Activated T-helper 2 cell treated with anti-CD3 and anti-CD28 coated beads, Interferon-gamma antibody, Interleukin-2, Interleukin-4, amounts not matched to agents 10 μg/mL and 5 μg/mL and 100 μg/mL, durations not matched to agents 14 hours and 24 hours and 36 hours (primary cell): ENCODE measurements at places on chromosomes 1 and 21.

- no peak for DNase-seq
Observed at GRCh38 chr1:10060311-10061100, 27.7 kb downstream of the UBE4B start.

- DNase-seq, result no peak
Observed at GRCh38 chr1:24349891-24350290, 30.7 kb downstream of the GRHL3 start.

GRCh38 chr1:172540635-172541034 is 7.7 kb downstream of the SUCO start:
- no peak for DNase-seq

DNA sequence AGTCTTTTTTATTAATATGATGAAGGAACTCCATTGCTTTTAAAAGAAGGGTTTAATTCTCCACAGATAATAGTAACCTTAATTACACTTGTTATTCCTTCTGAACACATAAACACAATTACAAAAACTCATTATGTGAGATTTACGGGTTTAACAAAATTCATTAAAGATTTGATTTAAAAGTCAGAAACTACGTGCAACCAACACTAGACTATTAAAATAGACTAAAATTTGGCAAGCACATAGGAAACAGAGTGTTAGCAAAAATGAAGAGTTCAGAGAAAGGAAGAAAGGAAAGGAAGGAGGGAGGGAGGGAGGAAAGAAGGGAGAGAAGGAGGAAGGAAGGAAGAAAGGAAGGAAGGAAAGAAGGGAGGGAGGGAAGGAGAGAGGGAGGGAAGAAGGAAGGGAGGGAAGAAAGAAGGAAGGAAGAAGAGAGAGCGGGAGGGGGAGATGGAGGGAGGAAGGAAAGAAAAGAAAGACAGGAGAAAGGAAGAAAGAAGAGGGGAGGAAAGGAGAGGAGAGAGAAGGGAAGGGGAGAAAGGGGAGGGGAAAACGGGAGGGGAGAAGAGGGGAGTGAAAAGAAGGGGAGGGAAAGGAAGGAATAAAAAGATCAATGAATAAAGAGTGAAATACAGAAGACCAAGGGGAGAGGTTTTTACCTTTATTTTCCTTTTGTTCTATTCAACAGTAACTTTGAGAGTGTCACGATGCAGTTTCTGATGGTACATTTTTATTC is 123.4 kb upstream of the LYPLAL1 start:
- no peak for DNase-seq

DNA sequence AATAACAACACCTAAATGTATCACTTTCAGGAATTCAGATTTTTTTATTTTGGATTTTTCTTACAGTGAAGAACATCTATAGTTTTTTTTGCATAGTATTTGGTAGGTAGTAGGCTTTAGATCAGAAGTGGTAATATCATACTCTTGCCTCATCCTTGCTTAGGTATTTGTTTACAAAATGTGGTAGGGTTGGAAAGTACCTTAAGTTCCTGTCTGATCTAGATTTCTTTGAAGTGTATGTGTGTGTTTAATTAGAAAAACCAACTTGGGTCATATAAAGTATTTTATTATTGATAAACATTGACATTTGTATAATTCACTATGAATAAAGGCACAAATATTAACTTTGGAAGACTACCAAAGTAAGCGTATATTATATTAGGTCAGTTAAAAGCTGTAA is 85.3 kb upstream of the GPR88 start:
- no peak for DNase-seq

DNA sequence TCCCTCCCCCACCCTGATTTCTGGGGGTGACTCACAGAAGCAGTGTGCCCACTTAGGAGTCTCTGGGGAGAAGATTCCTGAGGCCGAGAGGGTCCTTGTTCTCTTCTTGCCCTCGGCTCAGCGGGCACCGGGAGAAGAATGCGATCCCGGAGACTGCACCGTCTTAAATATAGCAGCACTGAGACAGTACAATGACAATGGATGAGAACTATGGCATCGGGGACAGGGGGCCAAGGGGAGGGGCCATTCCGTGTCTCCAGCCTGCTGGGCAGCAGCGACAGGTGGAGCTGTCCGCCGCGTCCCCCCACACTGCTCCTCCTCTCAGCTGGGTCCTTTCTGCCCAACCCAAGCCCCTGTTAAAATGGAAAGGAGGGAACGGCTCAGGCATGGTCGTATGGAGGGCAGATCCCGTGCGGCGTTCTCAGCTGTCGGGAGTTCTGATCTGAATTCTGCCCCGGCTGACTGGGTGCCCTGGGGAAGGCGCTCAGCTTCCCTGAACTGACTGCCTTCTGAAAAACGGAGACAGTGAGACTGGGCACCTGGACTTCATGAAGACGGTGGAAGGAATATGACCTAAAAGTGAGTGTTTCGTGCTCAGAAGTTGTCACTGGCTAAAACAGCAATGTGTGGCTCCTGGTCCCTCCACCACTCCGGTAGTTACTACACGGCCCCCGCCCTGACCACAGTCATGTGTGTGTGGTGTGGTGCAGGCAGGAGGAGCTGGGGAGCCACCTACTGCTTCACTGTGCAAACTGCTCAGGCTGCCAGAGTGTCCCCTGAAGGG is at the start of gene MYOM3:
Gene MYOM3 (minus strand): TSS at position 140 of the 784 bp plus-strand sequence. CDS start 3,499 bp downstream, outside the sequence.
- peak; percentile 45 for DNase-seq

- DNase-seq, result peak; percentile 30
Observed at GRCh38 chr1:21818656-21819055, 6.6 kb downstream of the LDLRAD2 start.

GRCh38 chr1:205588636-205589035 is 43.2 kb downstream of the ELK4 start:
- no peak for DNase-seq

GRCh38 chr1:21801100-21801499 is 11.0 kb upstream of the LDLRAD2 start:
- DNase-seq, result no peak

DNA sequence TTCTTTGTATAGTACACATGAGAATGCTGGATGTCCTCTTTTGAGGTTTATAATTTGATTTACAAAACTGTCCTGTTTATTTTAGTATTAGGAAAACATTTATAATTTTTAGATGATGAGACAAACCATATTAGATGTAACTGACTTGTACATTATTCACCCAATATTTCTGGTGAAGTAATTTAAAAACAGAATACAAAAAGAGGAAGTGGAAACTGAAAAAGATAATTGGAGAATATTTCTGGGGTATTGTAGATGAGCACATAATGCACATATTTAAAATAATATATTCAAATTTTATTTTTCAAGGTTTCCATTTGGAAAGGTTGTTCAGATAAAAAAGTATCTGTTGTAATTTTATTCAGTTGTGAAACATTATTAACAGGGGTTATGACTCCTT is 40.7 kb downstream of the XPR1 start:
- DNase-seq, result no peak

GRCh38 chr1:226563666-226564065 is 15.1 kb downstream of the STUM start:
- no peak for DNase-seq

- no peak for DNase-seq
Observed at GRCh38 chr1:220457957-220458609, 69.9 kb upstream of the MARK1 start.

DNA sequence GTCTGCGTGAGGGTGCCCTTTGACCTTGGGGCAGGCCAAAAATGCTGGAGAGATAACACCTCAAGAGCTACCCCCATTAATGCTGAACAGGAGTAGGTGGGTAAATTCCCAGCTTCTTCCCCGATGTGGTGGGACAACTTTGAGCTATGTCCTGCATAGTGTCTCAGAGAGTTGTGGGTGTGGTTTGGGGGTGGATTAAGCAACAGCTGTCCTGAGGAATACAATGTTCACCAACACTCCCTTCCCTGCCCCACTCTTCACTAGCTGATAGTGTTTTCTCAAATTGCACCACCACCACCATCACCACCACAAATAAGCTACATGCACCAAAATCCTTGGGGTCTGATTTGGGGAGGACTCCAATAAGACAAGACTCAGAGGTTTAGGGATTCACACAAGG is 258.4 kb downstream of the HLX start:
- no peak for DNase-seq

GRCh38 chr1:45423906-45424678 is 66.9 kb downstream of the TESK2 start:
- no peak for DNase-seq

GRCh38 chr1:232260861-232261260 is 369.1 kb downstream of the SIPA1L2 start:
- DNase-seq, result no peak

DNA sequence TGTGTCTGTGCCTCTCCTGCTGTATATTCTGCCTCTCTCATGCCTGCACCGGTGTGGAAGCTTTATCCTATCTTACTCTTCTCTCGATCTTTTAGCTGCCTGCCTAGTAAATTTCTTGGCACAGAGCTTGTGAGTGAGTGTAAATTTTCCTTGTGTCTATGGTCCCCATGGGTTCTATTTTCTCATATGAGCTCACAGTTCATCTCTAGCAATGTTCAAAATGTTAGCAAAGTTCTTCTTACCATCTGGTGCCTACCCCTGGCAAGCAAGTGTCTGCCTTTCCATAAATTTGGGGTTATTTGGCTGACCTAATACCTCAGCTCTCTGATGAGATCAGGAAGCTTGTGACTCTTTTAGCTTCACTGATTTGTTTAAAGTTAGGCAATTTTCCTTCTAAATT is 572.1 kb upstream of the BRINP3 start:
- no peak for DNase-seq

DNA sequence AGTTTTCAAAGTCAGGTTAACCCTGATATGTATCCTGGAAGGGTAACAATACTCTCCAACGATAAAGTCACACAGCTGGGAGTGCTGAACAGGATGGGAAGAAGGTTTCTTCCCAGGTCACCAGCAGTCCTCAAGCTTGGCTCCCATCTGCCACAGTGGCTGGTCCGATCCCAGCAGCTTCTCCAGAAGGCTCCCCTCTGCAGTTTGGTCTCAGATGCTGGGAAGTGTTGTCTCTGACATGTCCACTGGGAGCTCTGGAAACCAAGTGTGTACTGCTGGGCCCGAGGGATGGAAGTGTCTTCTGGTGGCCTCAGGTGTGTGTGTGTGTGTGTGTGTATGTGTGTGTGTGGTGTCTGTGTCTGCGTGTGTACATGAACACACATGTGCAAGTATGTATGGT is 16.4 kb upstream of the GNL2 start:
- no peak for DNase-seq

GRCh38 chr1:226967665-226968064 is 27.6 kb downstream of the COQ8A start:
- DNase-seq, result no peak

DNA sequence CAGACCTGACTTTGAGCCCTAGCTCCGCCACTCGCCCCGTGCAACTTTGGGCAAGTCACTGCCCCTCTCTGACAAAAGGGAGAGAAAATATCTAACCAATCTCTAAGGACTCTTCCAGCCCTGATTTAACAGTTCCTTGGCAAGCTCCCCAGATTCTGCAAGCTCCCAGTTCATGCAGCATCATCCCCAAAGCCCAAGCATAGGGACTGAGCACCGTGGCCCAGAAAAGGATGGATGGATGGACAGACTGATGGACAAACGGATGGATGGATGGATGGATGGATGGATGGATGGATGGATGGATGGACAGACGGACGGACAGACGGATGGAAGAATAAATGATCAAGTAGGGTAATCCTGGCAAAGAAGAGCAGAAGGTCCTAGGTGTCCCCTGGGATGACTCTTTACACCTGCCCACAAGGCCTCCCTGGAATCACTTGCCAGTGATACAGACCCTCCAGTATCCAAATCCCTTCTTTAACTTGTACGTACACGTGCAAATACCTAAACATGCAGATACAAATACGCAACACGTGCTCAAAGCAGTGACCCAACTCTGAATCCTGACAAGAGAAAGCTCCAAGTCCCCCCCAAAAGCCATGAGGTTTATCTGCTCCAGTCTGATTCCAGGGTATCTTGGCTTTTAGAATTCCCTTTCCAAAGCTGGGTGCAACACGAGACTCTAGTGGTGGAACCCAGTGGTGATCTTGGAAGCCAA is 16.0 kb downstream of the IFFO2 start:
- DNase-seq, result no peak

GRCh38 chr1:117883616-117884015 is 45.8 kb downstream of the GDAP2 start:
- DNase-seq, result no peak

- DNase-seq, result no peak
Observed at GRCh38 chr1:89622895-89623294, 10.0 kb upstream of the LRRC8C start.

DNA sequence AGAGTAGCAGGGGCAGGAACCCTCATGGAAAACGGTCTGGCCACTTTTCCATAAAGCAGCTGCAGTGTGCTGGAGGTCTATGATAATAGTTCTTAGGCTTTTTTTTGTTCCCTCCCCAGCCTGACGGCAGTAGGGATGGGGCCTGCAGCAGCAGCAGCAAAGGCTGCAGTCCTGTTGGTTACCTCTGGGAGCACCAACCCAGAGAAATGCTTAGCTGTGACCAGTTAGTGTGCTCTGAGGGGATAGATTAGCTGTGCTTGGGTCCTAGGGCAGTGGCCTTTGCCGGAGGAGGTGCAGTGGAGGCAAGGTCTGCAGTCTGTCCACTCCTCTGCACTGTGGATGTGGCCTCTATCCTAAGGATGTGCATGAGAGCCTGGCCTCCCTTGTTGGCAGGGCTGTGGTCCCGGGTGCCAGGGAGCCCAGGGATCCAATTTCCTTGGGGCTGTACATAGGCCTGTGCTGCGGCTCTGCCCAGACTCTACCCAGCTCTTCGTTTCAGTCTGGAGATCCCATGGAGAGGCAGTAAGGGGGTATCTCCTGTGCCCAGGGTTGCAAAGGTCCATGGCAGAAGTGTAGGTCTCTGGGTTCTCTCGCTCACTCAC is 322.7 kb downstream of the PTBP2 start:
- no peak for DNase-seq
